ENCODE measurements at places on chromosomes 7 and 10.
A peak's percentile ranks its signal among the peaks of the same experiment; 100 is the strongest.

- DNase-seq = no peak
Observed at GRCh38 chr10:69434169-69434568, 17.1 kb upstream of the TSPAN15 start.

DNA sequence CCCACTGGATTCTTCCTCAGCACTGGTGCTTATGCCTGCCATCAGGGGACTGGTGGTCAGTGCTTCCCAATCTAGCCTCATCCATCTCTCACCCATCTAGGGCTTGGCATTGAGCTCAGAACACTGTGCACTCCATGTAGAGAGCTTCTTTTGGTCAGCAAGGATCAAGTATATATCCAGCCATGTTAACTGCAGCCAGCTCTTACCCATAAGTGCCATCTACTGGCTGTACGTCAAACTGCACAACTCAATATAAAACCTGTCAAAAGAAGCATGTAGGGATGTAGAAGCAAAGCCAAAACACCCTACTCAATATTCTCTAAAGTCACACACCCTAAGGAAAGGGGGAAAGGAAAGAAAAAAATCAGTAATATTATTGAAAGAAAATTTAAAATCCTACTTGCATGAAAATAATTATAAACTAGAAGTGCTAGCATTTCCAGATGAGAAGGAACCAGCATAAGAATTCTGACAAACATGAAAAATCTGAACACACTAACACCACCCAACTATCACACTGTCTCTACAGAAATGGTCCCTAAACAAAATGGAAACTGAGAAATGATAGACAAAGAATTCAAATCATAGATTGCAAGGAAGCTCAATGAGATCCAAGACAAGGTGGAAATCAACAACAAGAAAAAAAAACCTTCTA, 531.1 kb upstream of the STEAP1 start:
- DNase-seq = no peak

DNA sequence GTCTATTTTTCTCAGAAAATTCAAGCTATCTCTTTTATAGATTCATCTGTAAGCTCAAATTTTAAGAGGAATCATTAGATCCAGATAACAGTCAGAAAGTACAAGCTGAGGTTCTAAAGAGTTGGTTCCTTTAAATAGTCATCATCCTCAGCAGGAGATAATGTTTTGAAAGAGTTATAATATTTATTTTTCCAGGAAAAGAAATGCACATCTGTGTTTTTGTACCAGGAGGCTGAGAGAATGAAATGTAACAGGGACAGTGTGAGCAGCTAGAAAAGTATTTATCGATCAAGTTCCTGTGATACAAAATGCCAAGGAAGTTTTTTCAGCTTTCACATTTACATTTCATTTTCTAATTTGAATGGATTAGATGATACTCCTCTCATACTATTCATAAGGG, 120.2 kb upstream of the LRRTM3 start:
- no peak for DNase-seq

DNA sequence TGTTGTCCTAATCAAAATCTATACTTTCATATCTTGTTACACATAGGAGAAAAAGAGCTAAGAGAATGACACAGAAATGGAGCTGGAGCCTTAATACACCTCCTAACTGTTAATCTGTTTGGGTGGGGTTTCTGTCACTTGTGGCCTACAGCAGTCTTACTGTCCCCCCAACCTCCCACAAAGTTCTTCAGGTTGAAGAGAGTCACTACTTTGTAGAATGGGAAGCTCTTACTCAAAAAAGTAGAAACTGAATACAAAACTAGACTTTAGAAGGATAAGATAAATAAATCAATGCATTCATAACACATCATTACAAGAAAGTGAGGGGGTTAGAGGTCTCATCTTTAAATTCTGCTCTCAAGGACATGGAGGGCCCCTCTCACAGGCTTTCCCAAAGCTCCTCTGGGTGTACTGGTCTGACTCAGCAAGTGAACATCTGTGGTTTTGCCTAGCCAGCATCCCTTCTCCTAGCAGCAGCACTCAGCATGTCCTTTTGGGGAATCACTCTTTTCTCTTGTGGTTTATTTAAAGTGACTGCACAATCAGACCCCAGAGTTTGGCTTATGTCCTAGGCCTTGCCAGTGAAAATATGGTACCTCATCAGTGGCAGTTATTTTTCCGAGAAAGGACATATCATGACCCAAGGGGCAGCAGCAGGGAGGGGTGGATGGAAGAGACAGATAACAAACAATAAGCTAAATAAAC, 2.0 kb upstream of the BLVRA start:
- no peak for DNase-seq

GRCh38 chr10:21607907-21608306, 73.9 kb downstream of the MLLT10 start:
- no peak for DNase-seq

DNA sequence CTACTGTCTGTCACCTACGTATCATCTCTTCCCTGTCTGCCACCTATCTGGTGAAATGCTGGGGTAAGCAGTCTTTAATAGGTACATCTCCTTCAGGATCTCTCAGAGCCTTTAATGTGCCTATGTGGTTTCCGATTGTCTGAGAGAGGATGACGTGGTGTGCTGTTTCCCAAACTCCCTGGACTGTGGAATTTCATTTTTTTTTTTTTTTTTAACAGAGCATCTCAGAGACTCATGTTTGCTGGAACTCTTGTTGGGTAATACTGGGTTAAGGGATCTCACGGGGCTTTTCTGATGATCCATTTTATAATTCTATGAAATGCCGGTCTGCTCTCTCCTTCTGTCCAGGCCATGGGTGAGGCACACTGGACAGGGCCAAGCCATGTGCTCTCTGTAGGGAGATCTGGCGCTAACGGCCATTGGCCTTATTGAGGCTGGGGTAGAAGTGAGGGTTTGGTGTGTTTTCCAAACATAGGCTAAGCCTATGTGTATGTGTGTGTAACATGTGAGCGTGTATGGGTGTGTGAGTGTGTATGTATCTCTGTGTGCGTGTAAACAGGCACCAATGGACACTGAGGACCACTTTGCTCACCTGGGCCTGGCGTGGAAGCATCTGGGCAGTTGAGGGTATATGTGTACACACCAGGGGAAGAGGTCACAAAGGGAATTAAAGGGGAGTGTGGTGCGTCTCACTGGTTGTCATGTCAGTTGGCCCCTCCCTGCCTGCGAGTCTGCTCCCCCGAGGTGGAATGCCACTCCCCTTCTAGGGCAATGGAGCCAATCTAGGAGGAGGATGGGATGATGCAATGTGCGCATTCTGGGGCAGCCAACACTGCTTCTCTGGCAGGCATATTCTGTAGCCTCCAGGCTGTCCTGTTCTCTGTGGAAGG, 7.8 kb downstream of the ADRA2A start:
- no peak for DNase-seq

GRCh38 chr7:128092221-128092620, 61.0 kb upstream of the LRRC4 start:
- no peak for DNase-seq

GRCh38 chr7:33714208-33714607, 191.1 kb upstream of the BMPER start:
- DNase-seq = no peak

DNA sequence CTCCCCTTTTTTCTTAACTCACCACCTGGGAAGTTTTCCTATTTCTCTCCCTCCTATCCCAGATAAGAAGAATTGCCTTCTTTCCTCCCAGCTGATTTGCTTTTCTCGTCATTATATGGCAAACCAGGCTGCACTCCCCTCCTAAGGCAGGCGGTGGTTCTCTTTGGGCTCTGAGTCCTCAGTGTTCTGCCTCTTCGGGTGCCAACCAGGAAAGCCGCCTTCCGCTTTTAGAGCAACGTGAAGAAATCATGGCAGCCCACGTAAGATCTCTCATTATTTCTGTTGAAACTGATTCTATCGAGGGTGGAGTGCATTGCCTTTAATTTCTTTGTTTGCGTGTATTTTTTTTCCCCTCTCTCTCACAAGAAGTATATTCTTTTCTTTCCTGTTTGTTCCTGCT, 141.9 kb downstream of the CUX1 start:
- DNase-seq = no peak

DNA sequence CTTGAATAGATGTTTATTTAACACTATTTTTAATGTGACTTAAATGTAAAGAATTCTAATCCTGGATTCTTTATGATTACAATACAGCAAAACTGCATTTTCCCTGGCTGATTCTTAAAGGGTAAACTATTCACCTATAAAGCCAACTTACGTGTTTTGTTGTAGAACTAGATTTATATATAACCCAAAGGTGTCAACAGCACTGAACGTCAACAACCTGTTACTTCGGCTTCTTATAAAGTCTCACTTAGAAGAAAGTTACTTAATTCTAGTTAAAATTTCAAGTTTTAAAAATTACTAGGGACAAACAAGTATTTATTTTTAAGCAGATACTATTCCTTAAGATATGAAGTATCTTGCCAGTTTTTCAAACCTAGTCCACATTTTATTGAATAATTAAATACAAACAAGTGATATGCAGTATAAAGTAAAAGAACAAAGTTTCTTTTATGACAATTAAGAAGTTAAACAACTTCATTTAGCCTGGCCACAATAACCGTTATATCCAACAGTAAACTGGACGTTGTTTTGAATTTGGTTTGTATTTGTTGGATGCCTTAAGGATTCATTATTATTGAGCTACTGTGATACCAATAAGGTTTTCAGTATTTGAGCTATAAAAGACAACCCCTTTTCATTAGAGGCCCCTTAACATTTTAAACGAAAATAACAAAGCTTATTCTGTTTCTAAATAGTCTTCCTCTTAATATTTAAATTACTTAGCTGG, 83.1 kb downstream of the SNX10 start:
- no peak for DNase-seq

GRCh38 chr10:100713859-100714565, 31.4 kb upstream of the PAX2 start:
- no peak for DNase-seq

DNA sequence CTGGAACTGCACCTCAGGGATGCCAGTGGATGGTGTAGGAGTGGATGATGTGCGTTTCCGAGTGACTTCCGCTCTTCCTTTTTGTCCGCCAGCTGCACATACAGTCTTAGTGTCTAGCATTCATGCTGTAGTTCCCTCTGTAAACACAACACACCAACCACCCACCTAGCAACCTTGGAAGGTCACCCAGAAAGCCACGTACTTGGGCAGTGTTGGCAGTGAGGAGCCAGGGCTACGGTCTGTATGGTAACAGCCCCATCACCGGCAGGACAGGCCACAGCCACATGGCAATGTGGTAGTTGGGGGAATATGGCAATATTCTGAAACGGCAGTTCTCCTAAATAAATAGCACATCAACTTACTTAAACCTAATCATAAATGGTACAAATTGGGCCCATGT, 613.5 kb upstream of the MGMT start:
- no peak for DNase-seq

GRCh38 chr7:16403475-16403874, 17.9 kb downstream of the CRPPA start:
- no peak for DNase-seq

DNA sequence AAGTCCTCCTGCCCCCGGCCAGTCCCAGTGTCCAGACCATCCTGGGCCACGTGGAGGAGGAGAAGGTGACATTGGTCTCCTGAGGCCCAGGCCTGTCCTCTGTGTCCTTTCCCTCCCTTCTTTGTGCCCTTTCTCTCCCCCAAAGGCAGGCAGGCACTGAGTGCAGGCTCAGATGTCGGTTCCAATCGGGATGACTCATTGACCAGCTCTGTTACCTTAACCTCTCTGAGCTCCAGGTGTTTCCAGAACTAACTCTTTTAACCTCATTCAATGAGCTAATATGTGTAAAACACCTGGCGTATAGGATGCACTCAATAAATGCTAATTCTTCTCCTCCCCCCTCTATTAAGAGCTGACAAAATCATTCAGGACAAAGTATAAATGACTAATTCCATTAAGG, 25.7 kb downstream of the MACROH2A2 start:
- no peak for DNase-seq

DNA sequence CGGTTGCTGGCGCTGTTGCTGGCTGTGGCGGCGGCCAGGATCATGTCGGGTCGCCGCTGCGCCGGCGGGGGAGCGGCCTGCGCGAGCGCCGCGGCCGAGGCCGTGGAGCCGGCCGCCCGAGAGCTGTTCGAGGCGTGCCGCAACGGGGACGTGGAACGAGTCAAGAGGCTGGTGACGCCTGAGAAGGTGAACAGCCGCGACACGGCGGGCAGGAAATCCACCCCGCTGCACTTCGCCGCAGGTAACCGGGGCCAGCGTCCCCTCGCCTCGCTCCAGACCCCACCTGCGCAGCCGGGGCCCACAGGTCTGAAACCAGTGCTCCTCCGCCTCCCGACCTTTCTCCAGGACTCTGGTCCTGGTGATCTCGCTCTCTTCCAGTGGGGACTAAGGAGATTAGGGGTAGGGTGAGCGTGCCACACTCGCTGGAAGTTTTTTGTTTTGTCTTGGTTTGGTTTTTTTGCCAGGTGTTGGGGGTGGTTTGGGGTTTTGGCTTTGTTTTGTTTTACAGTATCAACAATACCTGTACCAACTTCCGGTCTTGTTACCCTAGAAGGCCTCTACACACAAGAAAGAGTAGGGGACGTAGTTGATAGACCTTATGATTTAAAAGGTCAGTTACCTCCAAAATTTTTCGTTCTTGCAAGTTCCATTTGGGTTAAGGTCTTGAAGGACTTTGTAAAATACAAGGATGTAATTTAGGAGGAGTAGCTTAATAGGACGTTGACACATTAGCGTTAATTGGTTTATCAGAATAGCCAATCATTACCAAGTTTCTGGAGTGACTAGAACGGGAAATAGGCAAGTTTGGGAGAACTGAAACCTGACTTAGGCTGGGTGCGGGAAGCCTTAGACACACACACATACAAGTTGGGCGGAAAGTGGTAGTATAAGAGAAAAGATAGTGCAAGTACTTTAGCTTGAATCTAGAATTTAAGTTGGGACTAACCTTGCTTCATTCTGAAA, 704 bp downstream of the TNKS2 start:
- DNase-seq = peak; percentile 79

DNA sequence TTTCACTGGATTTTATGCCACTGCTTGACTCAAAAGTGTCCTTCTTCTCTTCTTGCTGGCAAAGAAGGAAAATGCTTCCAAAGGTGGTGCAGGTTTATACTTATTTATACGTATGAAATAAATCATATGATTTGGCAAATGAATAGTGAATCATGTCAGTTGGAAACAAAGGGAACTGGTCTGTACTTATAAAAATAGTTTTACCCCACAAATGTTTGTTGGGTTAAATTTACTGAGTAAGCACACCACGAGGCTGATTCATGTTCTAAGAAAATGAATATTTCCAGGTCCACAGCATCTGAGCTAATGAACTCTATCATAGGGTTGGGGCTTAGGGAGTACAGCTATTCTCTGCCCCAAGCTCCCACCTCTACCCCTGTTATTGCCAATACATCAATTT, 232.2 kb downstream of the TRIL start:
- DNase-seq = no peak

All from CD8-positive, alpha-beta memory T cell (primary cell).